ENCODE measurements at places on chromosomes 4 and X. TPM values are rescaled to one million over a fixed set of nuclear protein-coding genes. Genes with fewer than 3 reads are reported as not detected.

DNA sequence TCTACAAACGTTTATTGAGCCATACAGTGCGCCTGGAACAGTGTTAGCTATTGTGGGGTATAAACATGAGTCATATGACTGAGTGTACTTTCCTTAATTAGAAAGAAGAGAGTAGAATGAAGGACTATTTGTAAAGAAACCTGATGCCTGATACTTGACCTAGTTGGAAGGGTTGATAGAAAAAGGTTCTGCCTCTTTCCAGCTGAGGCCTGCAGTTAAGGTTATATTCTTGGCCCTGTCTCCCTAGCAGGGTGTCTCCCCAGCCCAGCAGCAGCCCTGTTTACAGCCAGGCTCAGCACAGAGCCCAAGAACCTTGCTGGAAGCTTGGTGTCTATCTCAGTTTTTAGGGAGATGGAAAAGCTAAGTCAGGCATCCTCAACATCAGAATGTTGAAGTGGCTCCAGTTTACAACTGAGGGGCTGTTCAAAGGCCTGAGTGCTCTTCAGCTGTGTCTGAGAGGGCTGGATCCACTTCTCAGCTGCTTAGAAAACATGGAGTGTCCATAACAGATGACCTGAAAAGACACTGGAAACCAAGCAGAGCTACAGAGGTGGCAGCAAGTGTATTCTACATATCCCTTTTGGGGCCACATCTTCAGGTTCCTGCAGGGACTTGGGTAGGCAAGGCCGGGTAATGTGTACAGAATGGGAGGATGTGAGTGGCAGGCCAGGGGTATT lies 21.6 kb downstream of the NYX start:
- no peak for DNase-seq

GRCh38 chrX:131763674-131764073 lies 219.8 kb downstream of the OR13H1 start:
- no peak for DNase-seq

GRCh38 chr4:56728512-56728911 lies 47.4 kb upstream of the HOPX start:
- no peak for DNase-seq

DNA sequence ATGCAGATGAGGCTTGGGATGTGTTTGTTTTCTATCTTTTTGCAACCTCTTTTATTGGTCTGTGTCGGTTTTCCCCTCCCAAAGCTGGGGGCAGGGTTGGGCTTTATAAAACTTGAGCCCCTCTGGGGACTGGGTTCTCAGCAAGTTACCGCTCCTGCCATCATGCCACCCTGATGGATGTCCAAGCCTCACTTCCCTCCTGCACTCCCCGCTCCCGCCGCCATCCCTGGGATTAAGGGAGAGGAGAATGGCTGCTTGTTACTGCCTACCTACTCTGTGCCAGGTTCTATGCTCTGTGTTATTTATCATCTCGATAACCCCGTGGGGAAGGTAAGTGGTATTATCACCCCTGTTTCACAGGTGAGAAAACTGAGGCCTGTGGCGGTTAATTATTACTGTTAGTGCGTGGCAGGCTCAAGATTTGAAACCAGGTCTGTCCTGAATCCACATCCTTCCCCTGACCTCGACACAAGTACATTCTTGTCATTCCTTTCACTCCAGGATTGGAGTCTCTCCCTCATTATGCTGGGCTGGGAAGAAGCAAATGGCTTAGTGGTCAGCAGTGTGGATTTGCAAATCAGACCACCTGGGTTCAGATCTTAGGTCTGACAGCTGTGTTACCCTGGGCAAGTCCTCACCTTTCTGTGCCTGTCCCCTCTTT lies 4.5 kb downstream of the UBA1 start:
- peak; percentile 83 for DNase-seq

DNA sequence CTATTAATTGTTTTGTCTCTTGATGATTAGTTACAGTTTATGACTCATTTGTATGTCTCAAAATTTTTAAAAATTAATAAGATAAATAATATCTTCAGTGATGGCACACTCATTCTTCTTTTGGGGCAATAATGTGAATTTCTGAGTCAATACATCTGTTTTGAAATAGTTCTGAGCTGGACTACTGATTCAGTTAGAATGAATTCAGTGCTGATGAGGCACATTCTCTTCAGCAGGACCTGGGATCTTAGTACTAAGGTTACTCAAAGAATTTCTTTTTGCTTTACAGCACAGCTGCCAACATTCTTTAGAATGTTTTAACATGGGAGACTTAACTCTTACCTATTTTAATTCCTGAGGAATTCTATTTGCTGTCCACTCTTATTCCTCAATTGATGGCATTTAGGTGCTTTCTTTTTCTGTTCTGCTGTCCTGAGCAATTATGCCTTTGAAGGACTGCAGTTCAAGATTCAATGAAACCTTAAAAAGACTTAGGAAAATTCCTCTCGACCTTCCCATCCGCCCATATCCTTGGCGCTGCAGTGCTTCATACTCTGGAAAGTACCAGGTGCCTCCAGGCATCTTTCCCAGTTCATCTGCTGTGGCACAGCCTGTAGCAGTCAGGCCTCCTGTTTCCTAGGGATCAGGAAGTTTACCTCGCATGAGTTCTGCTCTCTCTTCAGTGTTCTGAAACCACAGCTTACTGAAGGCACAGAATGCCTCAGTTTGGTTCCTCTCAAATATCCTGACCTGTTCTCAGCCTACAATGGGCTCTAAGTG lies 213.7 kb downstream of the FSTL5 start:
- DNase-seq = no peak

GRCh38 chrX:1358793-1359476 lies 22.4 kb downstream of the IL3RA start:
- no peak for DNase-seq

DNA sequence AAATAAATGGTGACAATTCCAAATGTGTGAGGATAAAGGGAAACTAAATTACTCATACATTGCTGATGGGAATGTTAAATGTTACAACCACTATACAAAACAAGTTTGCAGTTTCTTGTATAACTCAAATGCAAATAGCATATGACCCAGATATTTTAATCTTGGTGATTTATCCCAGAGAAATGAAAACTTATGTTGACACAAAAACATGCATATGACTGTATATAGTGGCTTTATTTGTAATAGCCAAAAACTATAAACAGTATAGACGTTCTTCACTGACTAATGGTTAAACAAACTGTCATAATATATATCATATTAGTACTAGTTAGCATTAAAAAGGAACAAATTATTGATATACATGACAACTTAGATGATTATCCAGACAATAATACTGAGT lies 619.2 kb downstream of the PDHA2 start:
- no peak for DNase-seq

DNA sequence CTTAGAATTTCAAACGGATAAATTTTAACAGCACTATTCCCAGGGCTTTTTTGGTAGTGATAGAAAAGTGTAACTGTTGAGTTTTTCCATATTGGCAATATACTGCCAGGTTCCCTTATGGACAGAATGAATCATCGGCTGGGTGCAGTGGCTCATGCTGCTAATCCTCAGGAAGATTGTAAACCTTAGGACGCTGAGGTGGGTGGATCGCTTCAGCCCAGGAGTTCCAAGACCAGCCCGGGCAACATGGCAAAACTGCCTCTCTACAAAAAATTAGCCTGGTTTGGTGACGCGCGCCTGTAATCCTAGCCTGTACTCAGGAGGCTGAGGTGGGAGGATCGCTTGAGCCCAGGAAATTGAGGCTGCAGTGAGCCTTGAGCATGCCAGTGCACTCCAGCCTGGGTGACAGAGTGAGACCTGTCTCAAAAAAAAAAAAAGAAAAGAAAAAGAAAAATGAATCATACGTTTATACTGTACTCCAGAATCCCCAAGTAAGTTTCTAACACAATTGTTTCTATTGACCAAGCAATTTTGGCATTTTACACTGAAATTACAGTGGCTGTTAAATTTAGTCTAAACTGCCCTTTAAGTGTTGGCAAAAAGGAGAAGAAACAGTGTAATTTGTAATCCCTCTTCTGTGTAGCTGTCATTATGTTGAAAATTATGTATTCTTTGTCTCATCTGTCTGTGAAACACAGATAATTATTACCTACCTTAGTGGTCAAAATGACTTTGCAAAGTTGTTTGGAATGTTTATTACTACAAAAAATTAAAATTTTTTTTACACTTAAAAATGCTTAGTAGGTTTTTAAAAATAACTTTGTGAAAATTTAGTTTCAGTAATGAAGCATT lies 1.8 kb downstream of the SLC30A9 start:
- no peak for DNase-seq

DNA sequence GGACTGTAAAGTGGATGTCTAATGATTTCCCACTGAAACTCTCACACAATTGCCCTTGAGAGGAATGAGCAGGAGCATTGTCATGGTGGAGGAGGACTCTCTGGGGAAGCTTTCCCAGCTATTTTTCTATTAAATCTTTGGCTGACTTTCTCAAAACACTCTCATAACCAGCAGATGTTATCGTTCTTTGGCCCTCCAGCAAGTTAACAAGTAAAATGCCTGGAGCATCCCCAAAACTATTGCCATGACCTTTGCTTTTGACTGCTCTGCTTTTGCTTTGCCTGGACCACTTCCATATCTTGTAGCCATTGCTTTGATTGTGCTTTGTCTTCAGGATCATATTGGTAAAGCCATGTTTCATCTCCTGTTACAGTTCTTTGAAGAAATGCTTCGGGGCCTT lies 120.2 kb upstream of the PDE5A start:
- DNase-seq = no peak

GRCh38 chr4:1347410-1347864 lies 429 bp downstream of the UVSSA start:
- DNase-seq = peak; percentile 82

- DNase-seq = no peak
Measured at GRCh38 chr4:1822568-1823544, 29.8 kb downstream of the FGFR3 start.

DNA sequence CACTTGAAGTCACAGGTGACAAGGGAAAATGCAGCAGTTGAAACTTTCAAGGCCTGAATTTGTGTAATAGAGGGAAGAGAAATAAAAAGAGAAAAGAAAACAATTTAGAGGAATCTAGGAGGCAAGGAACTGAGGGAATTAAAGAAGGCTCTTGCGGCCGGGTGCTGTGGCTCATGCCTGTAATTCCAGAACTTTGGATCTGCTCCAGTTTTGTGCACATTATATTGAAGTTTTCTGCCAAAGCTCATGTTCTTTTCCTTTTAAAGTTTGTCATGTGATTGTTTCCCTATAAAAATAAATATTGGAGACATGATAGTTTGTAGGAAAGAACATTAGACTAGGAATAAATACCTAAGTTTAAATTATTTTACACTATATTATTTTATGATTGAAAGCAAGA lies 433.9 kb upstream of the CPEB2 start:
- DNase-seq = no peak

- DNase-seq = no peak
Measured at GRCh38 chr4:42750856-42751255, 94.0 kb upstream of the ATP8A1 start.

- no peak for DNase-seq
Measured at GRCh38 chrX:119672426-119672825, 20.5 kb downstream of the SEPTIN6 start.

GRCh38 chrX:148878371-148878770 lies 378.0 kb downstream of the AFF2 start:
- DNase-seq = no peak

- no peak for DNase-seq
Measured at GRCh38 chr4:88858752-88859151, 161.1 kb upstream of the NAP1L5 start.

DNA sequence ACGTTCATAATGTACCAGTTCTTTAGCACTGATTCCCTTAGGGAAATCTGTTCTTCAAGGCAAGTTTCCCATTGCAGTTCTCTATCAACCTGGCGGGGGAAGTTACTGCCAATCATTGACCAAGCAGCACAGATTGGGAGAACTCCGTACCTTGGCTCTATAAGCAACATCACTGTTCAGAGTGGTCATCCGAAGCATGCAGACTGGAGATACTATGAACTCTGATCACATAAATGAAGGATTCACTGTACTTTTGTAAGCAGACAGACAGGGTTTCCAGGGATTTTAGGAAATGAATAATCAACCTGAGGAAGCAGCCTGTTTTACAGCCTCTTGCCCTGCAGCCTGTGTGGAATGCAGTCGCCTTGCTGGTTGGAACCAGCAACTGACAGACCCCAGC lies 63.8 kb upstream of the WWC2 start:
- no peak for DNase-seq

DNA sequence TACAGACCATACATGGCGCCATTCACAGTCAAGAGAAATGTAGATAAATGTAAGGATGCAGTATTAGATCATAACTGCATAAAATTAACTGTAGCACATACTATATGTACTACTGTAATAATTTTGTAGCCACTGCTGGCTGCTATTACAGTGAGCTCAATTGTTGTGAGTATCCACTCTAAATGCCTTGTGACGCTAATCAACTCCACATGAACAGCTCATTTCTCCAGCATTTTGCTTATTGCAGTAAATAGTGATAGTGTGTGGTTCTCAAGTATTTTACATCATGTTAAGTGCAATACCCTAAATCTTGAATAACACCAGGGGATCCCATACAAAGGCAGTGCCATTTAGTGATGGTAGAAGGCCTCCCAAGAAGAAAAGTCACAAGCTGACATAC lies 21.2 kb downstream of the FGFBP1 start:
- no peak for DNase-seq

DNA sequence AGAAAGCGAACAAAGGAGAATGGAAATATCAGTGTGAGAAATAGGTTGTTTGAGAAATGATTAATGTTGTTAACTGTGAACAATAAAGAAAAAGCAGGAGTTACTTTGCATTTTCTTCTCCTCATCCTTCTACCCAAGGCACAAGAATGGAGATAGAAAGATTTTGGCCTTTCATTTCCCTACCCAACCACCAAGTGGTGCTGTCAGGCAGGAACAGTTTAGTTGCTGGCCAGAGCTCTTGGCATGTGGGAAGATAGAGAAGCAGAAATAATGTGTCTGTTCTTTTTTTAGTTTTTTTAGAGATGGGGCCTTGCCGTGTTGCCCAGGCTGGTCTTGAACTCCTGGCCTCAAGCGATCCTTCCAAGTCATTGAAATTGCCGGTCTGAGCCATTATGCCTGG lies 12.8 kb downstream of the HOPX start:
- DNase-seq = peak; percentile 75

DNA sequence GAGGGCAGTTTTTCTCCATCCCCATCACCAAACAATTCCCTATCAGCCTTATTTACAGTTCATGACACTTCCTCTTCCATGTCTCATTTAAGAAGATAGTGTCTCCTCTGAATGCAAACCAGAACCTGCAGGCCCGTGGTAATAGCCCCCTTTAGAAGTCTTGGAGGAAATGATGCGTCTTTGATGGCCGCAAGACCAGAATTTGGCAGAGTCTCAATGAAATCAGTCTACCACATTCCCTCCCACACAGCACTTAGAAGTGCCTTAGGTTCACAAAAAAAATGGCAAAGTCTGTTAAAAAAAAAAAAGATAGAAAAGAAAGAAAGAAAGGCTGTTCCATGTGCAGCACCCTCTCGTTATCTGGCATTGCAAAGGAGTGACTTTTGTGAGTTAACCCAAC lies 2.1 kb upstream of the KDR start:
- DNase-seq = no peak

- DNase-seq = peak; percentile 53
Measured at GRCh38 chr4:134328741-134329140, 127.2 kb upstream of the PABPC4L start.

- DNase-seq = peak; percentile 86
Measured at GRCh38 chr4:4694296-4694772, 152.5 kb upstream of the STX18 start.

Gene KLHL13
- total RNA-seq = 12.4 TPM

Gene MAGED4B
- total RNA-seq = 157 TPM

Gene DCHS2
- 0.20 TPM for total RNA-seq

Gene FGF13
- 45.3 TPM for total RNA-seq

Gene PPARGC1A
- 10.2 TPM for total RNA-seq

Gene HMX1
- not detected for total RNA-seq

Gene CXorf65
- not detected for total RNA-seq

Gene PDGFC
- 5.1 TPM for total RNA-seq

Gene HERC6
- total RNA-seq = 12.7 TPM

Gene RAB41
- total RNA-seq = not detected

Measured in endodermal cell (in vitro differentiated cells).